ENCODE measurements at places on chromosomes 11 and 22.
A peak's percentile ranks its signal among the peaks of the same experiment; 100 is the strongest.

DNA sequence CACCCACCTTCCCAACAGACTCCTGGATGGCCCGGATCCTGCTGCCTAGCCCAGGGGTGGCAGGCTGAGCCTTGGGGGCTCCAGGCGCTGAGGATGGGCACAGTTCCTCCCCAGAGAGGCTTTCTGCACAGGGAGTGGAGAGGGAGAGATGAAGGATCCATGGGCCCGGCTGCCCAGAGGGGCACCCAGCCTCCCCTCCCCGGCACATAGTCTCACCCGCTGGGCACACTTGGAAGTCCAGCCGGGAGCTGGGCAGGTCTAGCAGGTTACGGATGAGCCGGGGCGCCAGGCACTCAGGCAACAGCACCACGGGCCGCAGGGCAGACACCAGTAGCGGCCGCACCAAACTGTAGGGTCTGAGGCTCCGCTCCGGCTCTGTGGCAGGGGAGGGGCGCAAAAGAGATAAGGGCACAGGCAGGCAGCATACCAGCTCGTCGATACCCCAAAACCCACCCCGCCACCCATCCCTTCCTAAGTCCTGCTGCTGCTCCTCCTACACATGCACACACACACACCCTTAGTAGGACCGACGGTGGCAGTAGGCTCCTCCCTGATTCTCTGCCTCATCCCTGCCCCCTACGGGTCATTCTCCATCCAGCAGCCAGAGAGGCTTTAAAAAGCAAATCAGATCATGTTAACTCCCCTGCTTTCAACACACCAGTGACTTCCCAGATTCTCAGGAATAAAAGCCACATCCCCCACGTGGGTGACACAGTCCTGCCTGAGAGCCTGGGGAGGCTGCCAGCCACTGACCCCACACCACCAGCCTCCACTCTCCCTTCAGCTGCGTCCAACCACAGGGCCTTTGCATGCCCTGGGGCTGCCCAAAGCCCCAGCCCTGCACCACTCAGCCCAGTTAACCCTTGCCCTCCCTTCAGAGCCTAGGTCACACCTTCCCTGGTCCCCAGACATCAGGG is 6.5 kb upstream of the MFNG start:
- DNase-seq, result peak; percentile 60

DNA sequence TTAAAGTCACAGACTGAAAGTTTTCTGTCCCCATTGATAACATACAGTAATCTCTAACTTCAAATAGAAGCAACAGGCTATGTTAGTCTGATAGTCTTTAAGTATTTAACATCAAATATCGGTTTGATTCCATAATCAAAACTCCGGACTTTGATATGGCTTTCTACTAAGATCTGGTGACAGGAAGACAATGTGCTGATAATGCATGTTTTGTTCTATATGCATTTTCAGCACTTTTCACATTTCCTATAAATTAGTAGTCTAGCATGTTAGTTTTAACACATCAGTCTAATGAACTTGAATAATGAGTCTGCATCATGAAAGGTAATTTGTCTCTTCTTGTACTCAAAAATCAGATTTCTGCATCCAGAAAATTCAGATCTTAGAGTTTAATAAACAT is 252.7 kb downstream of the SBF2 start:
- no peak for DNase-seq

DNA sequence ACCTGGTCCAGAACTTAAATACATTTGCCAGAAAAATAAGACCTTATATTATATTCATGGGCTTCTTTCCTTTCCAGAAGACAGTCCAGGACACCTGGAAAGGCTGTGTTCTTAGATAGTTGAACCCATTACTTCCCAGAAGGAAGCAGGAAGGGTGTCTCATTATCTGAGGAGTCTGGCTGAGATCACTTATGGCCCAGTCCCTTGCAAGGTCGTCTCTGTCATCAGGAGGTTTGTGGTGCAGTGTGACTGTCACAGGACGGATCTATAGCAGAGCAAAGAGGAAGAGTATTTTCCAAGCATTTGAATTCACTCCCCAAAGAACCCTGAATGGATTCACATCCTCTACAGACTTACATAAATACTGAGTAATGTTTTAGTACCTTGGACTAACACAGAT is 270.7 kb upstream of the MTNR1B start:
- no peak for DNase-seq

- DNase-seq, result no peak
Measured at GRCh38 chr11:61281581-61282250, 13.4 kb downstream of the VWCE start.
